ENCODE measurements at places on chromosomes 1 and 21. TPM values are rescaled to one million over a fixed set of nuclear protein-coding genes. Genes with fewer than 3 reads are reported as not detected.

Gene DMBX1
- 0.13 TPM for total RNA-seq

Gene KCNT2
- total RNA-seq = 10.6 TPM

Gene FLVCR1
- total RNA-seq = 9.2 TPM

Gene MPZ
- total RNA-seq = 4,832 TPM

Gene SLX9
- total RNA-seq = 17.1 TPM

Gene PLA2G2F
- total RNA-seq = not detected

Gene EPHA10
- total RNA-seq = 1.6 TPM

Gene ETV3L
- not detected for total RNA-seq

Gene ANGPTL1
- total RNA-seq = 4.1 TPM

Gene ZNF683
- total RNA-seq = 0.31 TPM

Data from sciatic nerve (tissue), 2 donors.